ENCODE measurements at places on chromosomes 2 and 18.

DNA sequence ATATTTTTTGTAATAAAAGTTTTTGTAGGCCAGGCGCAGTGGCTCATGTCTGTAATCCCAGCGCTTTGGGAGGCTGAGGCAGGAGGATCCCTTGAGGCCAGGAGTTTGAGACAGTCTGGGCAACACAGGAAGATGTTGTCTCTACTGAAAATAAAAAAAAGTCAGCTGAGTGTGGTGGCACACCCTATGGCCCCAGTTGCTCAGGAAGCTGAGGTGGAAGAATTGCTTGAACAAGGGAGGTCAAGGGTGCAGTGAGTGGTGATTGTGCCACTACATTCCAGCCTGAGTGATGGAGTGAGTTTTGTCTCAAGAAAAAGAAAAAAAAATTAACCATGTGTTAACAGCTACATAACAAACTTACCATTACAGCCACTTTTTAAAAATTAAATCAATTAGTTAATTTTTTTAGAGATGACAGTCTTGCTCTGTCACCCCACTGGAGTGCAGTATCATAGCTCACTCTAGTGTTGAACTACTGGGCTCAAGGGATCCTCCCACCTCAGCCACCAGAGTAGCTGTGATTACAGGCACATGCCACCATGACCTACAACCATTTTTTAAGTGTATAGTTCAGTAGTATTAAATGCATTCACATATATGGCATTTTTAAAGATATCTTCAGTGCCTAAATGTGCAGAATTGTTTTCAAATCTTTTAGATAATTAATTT lies 67.2 kb upstream of the ACYP2 start:
- peaks cover 4% of the 10 kb centered on the region for H3K36me3 ChIP-seq
- H3K4me3 ChIP-seq, result no peak overlapping the region
- H3K4me1 ChIP-seq, result no peaks in the 10 kb centered on the region
- DNase-seq, result no peak
- no peak overlapping the region for H3K27ac ChIP-seq
- no peaks in the 10 kb centered on the region for H3K27me3 ChIP-seq

DNA sequence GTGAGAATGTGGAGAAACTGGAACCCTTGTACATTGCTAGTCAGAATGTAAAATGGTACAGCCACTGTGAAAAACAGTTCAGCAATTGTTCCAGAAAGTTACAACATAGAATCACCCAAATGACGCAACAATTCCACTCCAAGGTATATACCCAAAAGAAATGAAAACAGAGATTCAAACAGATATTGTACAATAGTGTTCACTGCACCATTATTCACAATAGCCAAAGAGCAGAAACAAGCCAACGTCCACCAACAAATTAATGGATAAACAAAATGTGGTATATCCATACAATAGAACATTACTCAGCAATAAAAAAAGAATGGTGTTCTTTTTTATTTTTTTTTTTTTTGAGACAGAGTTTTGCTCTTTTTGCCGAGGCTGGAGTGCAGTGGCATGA lies 10.9 kb downstream of the CLASP1 start:
- no peak overlapping the region for H3K27ac ChIP-seq
- H3K4me1 ChIP-seq, result peaks cover 14% of the 10 kb centered on the region
- H3K36me3 ChIP-seq, result no peaks in the 10 kb centered on the region

DNA sequence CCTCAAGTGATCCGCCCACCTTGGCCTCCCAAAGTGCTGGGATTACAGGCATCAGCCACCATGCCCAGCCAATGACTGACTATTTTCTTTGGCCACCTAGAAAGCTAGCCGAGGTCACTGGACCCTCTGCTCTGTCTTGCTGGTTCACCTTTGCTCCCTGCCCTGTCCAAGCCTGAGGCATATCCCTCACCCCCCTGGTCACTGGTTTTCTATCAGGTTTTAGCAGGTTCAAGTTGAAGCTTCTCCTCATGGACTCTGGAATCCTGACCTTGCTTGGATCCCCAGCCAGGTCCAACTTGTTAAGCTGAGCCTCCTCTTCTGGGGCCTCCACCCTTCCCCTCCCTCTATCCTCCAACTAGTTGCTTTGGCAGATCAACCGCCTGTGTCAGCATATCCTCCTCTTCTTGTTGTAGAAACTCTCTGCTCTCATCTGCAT lies 33.4 kb downstream of the PAX8 start:
- no peak overlapping the region for H3K4me3 ChIP-seq
- no peak for DNase-seq
- H3K27ac ChIP-seq, result no peak overlapping the region
- H3K27me3 ChIP-seq, result peaks cover 2% of the 10 kb centered on the region
- no peaks in the 10 kb centered on the region for H3K36me3 ChIP-seq
- H3K4me1 ChIP-seq, result no peaks in the 10 kb centered on the region

DNA sequence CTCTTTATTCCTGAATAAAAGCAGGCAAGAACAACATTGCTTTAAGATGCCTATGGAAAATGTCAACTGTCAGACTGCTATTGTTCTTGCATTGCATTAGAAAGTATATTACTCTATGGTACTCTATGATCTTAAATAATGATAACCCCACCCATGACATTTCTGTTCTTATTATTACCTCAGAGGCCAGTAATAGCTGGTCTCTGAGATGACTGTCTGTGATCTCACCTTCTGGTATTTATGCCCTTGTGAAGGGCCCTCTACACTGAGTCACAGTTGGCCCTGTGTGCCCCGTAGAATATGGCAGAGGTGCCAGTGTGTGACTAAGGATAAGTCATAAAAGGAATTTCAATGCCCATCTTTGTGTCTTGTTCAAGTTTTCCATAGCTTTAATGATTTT lies 61.0 kb downstream of the SPP2 start:
- H3K27ac ChIP-seq, result no peak overlapping the region
- H3K4me1 ChIP-seq, result no peaks in the 10 kb centered on the region
- DNase-seq, result no peak
- H3K36me3 ChIP-seq, result no peaks in the 10 kb centered on the region

- no peak overlapping the region for H3K4me3 ChIP-seq
- no peaks in the 10 kb centered on the region for H3K36me3 ChIP-seq
- no peak overlapping the region for H3K27ac ChIP-seq
- H3K27me3 ChIP-seq, result no peaks in the 10 kb centered on the region
These were observed 217.9 kb downstream of the UBE2E3 start for GRCh38 chr2:181198183-181198864.

Measured in tibial artery (tissue), 4 donors.